Activated CD8-positive, alpha-beta memory T cell treated with anti-CD3 and anti-CD28 coated beads, Interleukin-2, amount 10 ng/mL, durations not matched to agents 7 days and 5 days (primary cell): ENCODE measurements at places on chromosomes 1 and 21. TPM values are rescaled to one million over a fixed set of nuclear protein-coding genes. Genes with fewer than 3 reads are reported as not detected.

DNA sequence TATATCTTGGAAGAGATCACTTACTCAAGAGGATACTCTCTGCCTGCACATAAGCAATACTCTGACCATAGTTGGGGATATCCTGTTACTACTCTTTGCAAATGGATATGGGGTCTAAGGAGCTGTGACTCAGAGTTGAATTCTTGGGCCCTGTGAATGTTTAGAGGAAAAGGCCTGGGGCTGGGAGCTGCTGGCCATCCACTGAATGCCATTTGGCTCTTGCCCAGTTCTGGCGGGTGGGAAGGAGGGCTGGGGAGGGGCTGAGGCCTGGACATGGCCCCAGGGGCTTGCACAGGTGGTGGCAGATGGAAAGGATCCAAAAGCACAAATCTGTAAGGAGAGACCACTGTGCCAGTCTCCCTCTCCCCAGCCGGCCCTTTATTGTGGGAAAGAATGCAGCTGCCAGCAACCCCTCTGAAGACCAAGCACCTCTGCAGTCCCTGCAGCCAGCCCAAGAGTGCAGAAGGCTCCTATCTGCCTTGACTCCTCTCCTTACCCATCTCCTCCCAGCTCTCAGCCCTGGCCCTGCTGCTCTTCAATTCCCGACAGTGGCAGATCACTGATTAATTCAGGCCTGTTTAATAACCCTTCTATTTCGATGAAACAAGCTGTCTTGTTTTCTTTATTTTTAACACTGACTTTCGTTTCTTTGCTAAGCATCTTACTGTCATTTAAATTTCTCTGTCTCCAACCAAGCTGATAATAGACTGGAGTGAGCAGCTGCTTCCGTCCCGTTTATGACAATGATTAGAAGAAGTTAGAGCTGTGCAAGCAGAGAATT, 12.1 kb downstream of the PLXNA2 start:
- DNase-seq: no peak

RBP7 gene
- not detected for total RNA-seq

- no peak for DNase-seq
These were observed 91.8 kb downstream of the ADCY10 start for GRCh38 chr1:167821969-167822685.

- DNase-seq: no peak
These were observed 166.9 kb upstream of the SYT6 start for GRCh38 chr1:114320586-114320985.

CACNA1S gene
- total RNA-seq: not detected

- no peak for DNase-seq
These were observed 59.3 kb upstream of the ATP1A1 start for GRCh38 chr1:116313776-116314175.

GRCh38 chr1:210262167-210262896, 29.7 kb downstream of the SERTAD4 start:
- no peak for DNase-seq

DNA sequence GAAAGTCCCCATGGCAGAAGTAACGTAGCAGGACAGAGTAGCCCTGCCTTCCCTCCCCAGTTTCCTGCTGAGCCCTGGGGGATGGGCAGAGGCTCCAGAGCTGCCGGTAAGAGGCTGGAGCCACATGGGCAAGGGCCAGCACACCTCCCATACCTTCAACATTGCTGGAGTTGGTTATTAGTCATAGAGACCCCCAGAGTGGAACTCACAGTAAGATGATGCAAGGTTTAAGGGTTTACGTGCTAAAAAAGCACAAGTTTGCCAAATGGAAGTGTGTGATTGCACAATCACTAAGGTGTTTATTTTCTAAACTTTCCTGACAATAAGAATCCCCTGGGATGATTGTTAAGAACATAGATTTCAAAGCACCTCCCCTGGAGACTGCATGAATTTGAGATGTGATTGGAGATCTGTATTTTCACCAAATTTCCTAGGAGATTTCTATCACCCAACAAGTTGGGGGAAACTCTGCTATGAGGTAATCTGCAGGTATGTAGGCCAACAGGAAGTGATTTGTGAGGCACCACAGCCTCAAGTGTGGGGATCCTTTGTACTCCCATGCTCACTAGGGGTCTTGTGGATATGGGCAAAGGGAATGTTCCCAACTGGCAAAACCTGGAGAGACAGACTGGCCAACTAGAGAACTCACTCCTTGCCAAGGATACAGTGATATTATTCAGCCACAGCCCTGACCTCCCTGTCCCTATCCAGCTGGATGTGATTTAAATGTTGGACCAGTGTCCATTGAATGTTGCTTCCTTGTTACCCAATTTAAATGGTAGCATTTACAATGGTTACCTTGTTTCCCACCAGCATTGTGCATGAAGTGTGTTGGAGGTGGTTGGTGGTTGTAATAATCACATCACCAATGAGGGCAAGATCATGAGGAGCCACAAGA, 37.1 kb upstream of the CSF1 start:
- no peak for DNase-seq

- no peak for DNase-seq
These were observed 209.0 kb upstream of the HOOK1 start for GRCh38 chr1:59605761-59606160.

KCNJ10 gene
- total RNA-seq: not detected

DNA sequence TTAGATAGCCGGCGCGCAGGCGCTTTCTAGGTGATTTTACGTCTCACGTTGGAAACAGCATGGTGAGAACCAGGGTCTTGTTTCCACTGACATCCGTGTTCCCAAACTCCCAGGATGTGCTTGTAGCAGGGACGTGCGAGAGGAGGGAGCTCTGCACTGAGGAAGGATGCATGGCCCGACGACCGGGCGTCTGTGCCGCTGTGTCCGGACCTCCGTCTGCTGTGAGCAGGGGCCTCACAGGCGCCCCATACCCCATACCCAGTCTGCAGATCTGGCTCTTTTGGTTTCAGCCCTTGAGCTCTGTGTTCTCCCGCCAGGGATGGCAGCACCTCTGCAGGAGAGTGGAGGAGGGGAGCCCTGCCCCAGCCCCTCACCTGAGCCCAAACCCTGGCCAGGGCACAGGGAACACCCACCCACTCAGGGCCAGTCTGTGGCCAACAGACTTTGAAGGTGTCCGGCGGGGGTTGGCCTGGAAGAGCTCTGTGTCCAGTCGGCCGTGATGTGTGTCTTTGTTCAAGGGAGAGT, 67.2 kb upstream of the COL6A1 start:
- DNase-seq: no peak

MAB21L3 gene
- not detected for total RNA-seq

- no peak for DNase-seq
These were observed 86.2 kb downstream of the UBR4 start for GRCh38 chr1:19123837-19124236.

GRCh38 chr1:164188497-164188896, 370.5 kb upstream of the PBX1 start:
- no peak for DNase-seq

GRCh38 chr1:167165948-167166689, 54.6 kb upstream of the POU2F1 start:
- DNase-seq: no peak

FCRL3 gene
- total RNA-seq: 0.82 TPM

DNA sequence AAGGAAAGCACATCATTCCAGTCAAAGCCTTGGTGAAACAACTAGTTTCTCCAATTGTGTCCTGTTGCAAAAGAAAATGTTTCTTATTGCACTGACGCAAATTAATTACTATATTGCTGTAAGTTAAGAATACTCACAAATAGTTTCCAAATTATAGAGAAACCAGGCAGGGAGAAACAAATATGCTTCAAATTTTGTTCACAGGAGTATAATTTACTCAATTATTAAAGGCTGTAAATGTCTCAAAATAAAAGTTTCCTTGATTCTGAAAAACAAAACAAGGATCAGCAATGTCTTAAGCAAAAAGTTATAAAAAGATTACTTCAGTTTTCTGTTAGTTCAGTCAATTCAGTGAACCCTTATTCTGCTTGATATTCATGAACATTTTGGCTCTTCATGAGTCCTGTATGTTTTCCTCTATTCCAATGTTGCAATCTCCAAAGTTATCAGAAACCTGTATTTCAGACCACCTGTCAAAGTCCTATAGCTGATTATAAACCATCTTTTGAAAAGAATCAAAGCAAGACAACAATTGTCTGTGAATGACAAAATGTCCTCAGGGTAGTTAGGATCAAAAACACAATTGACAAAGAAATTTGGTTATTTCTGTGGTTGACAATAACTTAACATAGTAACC, 11.7 kb upstream of the SYPL2 start:
- DNase-seq: no peak

GRCh38 chr1:7572654-7573152, 198.4 kb upstream of the VAMP3 start:
- DNase-seq: no peak

TNNI3K gene
- not detected for total RNA-seq

DNA sequence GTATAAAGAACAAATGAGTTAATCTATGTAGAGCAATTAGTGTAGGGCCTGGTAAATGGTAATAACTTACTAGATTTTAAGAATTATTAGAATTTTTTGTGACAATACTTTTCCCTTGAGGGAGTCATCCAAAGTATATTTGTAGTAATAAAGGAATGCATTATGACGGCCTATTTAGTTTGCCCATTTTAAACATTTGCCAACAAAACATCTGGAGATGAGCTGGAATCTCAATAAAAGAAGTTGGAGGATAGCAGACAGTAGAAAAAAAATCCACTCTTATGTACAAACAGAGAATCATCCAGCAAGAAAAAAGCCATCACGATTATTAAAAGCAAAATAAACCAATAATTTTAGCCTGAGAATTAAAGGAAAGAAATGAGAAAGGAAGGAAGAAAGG, 567.3 kb upstream of the ADAMTS5 start:
- DNase-seq: no peak

SPRR1A gene
- total RNA-seq: not detected

PRMT6 gene
- total RNA-seq: 13.1 TPM

DNA sequence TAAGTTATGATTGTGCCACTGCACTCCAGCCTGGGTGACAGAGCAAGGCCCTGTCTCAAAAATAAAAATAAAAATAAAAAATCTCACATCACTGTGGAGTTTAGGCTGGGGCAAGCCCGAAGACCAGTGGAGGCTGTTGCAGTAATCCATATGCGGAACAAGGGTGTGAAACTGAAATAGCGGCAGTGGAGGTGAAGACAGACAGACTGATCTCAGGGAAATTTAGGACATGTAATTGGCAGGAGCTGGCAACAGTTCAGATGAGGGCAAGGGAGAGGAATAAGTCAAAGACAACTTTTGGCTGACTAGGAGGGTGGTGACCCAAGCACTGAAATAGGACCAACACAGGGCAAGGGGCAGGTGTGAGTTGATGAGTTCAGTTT, 8.4 kb downstream of the ARMH1 start:
- no peak for DNase-seq

LAPTM5 gene
- 326 TPM for total RNA-seq

UMODL1 gene
- total RNA-seq: 0.05 TPM

DNA sequence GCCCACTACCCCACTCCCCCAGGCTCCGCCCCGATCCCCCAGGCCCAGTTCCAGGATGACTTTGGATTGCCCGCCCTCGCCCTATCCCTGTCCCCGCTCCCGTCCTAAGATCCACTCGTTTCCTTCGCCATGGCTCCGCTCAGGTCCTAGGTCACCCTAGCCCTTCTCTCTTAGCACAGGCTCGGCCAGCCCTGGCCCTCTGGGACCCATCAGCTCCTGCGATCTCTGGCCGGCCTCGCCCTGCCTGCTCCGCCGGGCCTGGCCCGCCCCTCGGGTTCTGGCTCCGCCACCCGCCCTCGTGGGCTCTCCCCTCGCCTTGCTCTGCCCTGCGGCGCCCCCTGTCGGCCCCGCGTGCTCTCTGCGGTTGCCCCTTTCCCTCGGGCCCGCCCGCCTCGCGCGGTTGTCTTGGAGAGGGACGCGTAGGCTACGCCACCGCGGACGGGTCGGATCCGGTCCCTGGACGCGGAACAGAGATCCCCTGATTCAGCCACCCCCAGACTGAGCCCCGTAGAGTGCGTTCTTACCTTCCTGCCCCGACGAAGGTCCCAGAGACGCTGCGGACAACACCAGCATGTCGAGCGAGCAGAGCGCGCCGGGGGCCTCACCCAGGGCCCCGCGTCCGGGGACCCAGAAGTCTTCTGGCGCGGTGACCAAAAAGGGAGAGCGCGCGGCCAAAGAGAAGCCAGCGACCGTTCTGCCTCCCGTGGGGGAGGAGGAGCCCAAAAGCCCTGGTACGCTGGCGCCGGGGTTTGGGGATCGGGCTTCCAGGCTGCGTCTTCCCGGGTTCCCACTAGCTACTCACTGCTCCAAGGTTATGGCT, at the start of gene LRRC71:
Gene LRRC71, plus strand, starts transcription at position 400 of the 820 bp plus-strand sequence. Its CDS starts 172 bp downstream, at position 572.
- DNase-seq: peak; percentile 68

GRCh38 chr1:225004396-225004795, 74.9 kb downstream of the DNAH14 start:
- DNase-seq: no peak

GPR161 gene
- total RNA-seq: 0.44 TPM

GRCh38 chr1:226104671-226105121, 42.2 kb downstream of the H3-3A start:
- DNase-seq: no peak

AMY2A gene
- total RNA-seq: not detected

- no peak for DNase-seq
These were observed 1.9 kb upstream of the SAMD13 start for GRCh38 chr1:84299536-84300170.

GRCh38 chr1:162025541-162025940, 1.9 kb upstream of the OLFML2B start:
- no peak for DNase-seq

DNA sequence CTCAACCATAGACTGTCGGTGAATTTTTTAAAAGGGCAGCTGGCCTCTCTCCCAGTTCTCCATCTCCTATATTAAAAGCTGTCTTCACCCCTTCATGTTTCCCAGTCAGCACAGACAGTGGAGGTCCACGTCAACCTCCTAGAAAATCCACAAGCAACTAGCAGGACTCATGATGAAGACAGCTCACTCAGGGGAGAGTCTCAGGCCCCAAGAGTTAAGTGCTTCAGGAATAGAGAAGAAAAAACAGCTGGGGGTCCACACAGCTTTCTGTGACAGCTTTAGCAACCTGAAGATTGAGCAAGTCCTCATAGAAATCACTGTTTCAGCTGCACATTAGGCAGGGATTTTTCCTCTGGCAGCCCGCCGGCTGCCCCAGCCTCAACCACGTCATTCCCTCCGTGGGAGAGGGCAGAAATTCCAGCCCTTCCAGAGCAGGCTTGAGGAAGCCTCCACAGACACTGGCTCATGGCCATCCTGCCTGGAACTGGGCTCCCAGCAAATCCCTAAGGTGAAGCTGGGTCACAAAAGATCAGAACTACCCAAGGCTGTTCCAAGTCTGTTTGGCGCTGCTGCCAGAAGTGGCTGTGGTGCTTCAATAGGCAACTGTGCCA, 15.2 kb downstream of the GPR161 start:
- DNase-seq: no peak
